SW 1271 (cell line): ENCODE measurements at places on chromosomes 2 and 18.

DNA sequence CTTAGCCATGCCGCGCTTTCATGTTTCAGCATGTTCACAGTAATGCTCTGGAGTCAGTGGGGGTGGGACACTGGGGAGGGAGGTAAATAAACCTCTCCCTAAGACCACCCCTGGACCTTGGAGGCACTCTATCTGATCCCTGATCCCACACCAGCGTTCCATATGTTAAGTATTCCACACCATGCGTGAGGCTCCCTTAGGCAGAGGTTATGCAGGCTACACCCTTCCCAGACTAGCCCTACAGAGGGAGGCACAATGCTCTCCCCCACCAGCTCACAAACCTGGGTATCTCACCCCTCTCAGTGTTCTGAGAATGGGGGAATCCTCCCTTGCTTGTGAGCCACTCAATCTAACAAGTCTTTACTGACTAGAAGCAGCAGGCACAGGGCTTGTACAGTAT lies 1610.4 kb upstream of the ZEB2 start:
- DNase-seq = no peak

- DNase-seq = no peak
Observed at GRCh38 chr2:26971911-26972786, 1.7 kb downstream of the MAPRE3 start.

- DNase-seq = no peak
Observed at GRCh38 chr18:10499230-10499629, 26.6 kb upstream of the NAPG start.

DNA sequence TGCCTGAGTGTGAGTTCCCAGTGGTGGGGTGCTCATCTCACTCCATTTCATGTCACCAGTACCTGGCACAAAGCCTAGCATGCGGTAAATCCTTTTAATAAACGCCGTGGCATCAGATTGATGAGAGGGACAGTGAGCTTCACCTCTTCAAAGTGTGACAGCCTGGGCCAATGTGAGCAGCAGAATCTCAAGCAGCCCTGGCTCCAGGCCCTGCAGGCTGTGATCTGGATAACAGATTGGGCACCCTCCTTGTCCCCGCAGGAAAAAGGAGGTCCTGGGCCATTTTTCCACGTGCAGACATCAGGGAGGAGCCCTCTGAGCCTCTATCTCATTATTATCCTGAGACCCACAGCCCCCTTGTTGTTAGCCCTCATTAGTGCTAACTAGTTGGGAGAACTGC lies 34.8 kb downstream of the TET3 start:
- DNase-seq = no peak

DNA sequence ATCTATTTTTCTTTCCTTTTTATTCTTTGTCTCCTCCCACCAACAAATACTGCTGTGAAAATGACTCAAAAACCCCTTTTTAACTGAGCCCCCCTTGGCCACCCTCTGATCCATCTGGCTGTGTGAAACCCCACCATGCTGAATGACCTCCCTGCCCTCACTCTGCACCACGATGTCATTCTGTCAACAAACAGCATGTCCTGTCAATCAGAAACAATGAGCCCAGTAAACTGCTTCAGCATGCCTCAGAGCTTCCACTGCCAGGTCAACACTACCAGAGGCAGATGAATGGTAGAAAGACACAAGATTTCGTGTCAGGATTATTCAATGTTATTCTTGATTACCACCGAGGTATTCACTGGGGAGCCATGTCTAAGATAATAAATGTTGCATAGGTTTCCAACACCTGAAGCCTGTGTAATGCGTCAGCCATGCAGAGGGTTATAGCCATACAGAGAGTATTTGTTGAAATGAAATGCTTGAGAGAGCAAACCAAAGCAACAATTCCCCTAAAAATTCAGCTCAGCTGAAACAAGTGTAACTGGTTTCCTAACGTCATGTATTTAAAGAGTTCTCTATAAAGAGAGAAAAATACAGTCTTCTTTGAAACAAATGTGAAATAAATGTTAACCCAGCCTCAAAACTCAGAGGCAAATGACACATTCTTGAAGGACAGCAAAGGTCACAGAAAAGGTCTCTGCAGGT lies 76.7 kb downstream of the LRP2 start:
- no peak for DNase-seq

DNA sequence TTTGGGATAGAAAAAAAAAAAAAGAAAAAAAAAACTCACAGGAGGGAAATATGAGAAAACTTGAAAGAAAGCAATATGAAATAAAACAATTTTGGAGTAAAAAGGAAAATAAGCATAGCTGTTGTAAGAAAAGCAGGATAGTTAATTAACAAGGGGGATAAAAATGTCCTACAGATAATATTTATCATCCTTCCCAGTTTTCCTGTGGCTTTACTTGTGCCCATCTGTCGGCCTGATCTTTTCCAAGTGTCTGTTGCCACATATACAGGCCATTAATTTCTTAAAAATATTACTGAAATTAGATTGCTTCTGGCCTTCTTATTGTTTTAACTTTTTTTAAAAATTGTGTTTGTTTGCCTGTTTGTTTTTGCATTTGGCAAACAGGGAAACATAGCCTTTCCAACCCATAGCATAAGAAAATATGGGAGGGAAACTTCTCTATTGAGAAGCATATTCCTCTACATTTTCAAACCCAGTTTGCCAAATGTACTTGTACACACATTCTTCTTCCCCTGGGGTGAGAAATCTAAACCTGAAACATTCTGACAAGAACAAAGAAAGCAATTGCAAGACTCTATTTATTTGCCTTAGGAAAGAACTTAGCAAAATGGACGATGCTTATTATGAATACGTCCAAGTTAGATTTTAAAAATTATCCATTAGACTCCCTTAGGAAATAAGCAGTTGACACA lies 272.3 kb downstream of the CDH20 start:
- DNase-seq = no peak

- DNase-seq = no peak
Observed at GRCh38 chr18:52536039-52536438, 196.0 kb downstream of the DCC start.

DNA sequence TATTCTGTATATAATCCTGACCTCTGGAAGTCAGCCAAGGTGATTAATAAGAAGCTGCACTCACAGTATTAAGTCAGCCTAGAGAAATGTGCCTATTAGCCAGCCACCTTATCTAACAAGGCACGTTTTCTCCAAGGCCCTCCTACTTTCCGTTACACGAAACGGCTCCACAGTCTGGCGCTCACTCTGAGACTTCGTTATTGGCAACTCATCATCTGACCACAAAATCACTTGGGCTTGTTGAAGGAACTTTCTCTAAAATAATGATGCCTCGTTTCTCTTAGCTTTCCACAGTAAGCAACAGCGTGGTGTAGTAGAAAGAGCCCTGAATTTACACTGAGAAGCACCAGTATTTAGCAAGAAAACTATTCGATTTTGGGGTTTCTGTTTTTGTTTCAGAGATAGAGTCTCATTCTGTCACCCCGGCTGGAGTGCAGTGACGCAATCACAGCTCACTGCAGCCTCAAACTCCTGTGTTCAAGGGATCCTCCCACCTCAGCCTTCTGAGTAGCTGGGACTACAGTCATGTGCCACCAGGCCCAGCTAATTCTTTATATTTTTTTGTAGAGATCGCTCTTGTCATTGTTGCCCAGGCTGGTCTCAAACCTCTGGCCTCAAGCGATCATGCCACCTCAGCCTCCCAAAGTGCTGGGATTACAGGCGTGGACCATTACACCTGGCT lies 53.6 kb upstream of the SLC14A1 start:
- no peak for DNase-seq

GRCh38 chr2:175647058-175647457 lies 355.0 kb downstream of the LNPK start:
- DNase-seq = no peak

- no peak for DNase-seq
Observed at GRCh38 chr18:3626929-3627458, 177.0 kb downstream of the TGIF1 start.

DNA sequence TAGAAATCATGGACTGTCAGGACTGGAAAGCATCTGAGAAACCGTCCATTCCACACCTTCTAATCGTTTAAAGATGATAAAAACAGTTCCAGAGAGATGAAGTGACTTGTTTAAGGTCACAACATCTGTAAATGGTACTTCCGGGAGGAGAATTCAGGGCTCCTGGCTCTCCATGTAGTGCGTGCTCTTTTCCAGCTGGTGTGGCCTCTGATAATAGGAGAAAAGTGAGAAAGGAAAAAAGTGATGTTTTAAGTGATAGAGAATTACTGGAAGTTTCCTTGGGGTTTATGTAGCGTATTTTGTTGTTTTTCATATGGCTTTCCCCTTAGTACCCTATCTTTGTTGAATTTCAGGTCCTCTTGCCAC lies 663 bp downstream of the C2orf49 start:
- no peak for DNase-seq

DNA sequence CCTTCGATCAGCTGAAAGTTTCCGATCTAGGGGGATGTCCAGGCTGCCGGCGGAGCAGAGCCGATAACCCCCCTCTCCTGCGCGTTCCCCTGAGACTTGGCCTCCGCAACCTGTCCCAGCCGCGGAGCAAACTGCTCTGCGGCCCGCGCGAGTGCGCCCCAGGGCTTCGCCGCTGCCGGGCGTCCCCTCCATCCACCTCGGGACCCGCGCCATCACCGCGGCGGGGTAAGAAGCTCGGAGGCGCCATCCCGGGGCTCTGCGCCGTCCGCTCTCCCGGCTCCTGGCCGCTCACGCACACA lies 990 bp upstream of the GDF7 start:
- DNase-seq = no peak

DNA sequence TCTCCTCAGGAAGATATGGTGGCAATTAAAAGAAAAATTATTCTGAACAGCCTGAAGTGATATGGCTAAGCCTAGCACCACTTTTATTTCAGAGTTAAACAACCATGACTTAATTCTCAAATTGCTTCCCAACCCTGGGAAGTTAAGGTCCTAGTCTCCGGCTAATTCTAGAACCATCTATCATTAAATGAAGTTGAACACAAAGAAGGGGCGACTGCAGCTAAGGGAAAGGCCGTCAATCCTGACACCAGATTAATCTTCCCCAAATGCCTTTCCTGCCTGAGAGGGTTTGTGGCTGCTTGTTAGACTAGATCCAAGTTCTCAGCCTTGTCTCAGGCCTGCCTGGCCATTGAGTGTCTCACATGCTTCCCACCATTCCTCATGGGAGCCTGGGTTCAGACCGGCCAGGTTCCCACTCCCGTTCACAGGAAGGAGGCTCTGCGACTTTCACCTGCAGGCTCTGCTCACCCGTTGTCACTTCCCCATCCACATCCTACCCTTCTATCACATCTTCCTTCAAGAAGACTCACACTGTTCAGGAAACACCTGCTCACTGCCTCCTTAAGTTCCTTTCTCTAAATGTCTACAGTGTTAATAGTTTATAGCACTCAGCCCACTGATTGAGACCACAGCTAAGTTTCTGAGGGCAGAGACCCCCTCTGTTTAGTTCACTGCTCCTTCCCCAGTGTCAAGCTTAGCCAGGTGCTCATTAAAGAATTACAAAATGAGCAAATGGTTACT lies 282.9 kb upstream of the REV1 start:
- no peak for DNase-seq

- no peak for DNase-seq
Observed at GRCh38 chr2:192070099-192070498, 124.6 kb downstream of the TMEFF2 start.

DNA sequence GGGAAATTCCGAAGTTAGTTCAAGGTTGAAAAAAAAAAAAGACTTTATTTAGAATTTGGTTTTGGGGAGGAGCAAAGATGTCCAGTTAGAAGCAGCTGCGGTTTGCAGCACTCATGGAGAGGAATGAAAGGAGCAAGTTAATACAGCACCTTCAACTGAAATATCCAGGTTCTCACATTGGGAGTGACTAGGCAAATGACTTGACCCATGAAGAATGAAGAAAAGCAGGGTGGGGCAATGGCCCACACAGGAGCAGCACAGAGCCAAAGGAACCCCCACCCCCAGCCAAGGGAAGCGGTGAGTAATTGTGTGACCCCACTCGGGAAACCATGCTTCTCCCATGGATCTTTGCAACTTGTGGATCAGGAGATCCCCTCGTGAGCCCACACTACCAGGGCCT lies 32.8 kb downstream of the ZNF892 start:
- no peak for DNase-seq

DNA sequence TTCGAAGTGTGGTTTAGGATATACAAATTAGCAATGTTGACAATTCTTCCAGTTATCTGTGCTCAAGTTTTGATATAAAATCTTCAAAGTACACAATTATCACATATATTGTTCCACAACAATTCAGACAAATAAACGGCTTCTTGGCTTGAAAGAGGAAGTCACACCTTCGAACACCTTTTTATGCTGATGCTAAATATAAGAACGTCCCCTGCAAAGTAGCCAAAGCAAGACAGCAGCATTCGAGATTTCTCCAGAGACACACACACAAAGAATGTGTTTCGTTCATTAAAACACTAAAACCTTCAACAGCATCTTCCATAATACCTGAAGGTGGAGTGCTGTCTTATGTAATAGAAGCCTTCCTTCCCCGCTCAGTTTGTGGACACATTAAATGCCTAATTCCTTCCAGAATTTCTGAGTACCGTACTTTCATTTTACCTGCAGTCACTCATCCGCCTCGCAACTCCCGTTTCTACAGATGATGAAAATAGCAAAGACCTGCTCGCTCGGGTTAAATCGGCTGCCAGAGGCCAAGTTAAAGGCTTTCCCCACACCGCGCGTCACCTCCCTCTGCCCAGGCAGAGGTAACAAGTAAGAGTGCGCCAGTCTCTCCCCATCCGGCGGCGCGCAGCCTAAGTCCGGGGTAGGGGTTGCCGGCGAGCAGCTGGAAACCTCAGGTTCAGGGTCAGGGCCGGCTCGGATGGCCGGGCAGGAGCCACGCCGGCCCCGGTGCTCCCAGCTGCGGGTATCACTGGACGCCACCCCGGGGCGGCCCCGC lies 847 bp downstream of the SERPINE2 start:
- peak; percentile 52 for DNase-seq
